ENCODE measurements at places on chromosomes 2 and 18.

- no peak for DNase-seq
These were observed 67.0 kb upstream of the OSR1 start for GRCh38 chr2:19425419-19425818.

GRCh38 chr2:200376513-200377354 lies 70.2 kb downstream of the SPATS2L start:
- DNase-seq, result no peak

DNA sequence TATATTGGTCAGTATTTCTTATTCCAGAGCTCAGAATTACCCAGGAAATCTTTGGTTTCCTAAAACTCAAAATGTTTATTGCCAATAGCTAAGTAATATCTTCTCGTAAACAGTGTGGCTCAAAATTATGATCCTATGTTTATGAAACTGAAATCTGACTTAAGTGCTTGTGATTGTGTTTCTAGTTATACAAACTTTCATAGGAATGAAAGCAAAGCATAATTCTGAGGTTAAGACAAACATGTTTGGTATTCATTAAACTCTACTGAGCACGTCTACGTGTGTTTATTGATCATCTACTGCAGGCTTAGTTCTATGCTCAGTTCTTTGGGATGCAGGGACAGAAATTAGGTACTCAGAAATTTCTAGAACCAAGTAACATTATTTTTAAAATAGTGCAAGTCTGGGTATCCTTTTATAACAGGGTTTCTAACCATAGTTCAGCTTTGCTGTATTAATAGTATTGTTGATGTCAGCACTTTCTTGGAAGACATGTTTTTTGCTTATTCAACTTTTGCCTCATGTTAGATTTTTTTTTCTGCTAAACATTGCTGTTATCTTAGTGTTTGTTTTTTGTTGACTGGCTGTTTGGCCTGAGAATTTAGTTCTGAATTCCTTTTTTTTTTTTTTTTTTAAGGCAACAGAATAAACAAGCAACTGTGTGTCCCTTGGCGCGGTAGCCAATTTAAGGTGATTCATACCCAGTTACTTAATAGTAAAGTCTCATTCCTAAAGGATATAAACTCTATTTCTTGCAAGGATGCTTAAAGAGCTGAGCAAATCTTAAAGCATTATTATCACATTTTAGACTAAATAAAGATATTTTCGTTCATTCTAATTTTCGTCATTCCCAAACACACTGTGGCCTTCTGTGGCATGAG lies 31.3 kb downstream of the PTPRM start:
- DNase-seq, result no peak

GRCh38 chr2:36713310-36713709 lies 16.8 kb downstream of the VIT start:
- DNase-seq, result no peak

- DNase-seq, result no peak
These were observed 223.7 kb downstream of the SLC4A3 start for GRCh38 chr2:219851169-219851568.

DNA sequence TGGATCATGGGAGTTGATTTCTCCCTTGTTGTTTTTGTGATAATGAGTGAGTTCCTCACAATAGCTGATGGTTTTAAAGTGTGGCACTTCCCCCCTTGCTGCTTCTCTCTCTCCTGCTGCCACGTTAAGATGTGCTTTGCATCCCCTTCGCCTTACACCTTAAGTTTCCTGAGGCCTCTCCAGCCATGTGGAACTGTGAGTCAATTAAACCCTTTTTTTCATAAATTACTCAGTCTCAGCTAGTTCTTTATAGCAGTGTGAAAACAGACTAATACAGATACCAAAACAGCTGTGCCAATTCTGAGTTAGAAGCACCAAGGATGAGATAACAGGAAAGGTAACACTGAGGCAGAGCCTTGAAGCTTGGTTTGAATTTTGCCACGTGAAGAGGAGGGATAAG lies 44.7 kb downstream of the ITSN2 start:
- DNase-seq, result peak; percentile 26

GRCh38 chr18:58241877-58242276 lies 197.9 kb downstream of the NEDD4L start:
- no peak for DNase-seq

GRCh38 chr2:11393711-11394236 lies 49.3 kb upstream of the ROCK2 start:
- DNase-seq, result no peak

DNA sequence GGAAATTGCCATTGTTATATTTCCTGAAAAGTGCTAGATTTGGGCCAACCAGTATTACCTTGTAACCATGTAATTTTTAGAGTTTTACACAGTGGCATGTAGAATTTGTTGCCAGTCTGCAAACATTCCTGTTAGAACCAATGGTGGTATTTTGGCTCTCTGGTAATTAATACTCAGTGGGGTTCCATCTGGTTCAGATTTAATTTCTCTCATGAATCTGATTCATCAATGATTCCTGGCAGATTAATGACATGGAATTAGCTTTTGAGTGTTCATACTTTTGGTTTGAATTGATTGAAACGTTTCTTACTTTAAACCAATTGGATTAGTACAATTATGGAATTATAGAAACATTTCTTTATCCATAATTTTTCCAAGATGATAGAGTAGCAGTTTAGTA lies 93.2 kb downstream of the MC4R start:
- DNase-seq, result no peak

DNA sequence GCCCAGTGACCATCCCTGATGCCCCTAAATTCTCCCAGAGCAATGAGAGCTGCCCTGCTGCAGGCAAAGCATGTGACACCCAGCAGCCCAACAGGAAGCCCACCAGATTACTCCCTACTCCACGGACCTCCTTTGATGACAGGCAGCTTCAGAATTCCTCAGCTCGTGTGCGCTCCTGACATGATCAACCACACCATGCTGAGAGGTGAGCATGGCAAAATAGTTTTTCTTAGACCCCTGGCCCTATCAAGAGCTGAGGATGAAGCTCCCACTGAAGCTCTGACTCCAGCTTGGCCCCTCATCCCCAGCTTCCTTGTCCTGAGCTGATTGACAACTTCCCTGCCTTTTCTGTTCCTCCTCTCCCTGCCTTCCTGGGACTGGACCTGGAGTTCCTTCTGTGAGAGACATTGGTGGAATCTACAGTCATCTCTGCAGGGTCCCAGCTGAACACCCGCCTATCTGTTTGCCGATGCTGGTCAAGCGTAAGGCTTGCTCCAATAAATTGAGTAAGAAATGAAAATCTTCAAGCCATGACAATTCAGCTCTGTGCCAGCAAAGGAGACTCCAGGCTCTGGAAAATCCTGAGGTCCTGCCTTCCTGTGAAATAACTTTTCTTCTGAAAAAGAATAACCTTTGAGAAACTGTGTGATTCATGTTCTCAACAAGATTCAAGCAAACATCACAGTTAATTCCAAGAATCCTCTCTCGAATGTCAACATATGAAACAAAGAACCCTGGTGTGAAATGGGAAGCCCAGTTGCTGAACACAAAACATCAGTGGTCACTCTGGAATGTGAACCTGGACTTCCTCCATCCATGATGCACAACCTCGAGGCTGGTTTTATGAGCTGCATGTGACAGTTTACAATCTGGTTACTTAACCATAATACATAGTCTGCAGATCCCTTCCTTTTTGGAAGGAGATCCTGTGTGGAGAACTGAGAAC lies 201.1 kb downstream of the SPP2 start:
- no peak for DNase-seq

DNA sequence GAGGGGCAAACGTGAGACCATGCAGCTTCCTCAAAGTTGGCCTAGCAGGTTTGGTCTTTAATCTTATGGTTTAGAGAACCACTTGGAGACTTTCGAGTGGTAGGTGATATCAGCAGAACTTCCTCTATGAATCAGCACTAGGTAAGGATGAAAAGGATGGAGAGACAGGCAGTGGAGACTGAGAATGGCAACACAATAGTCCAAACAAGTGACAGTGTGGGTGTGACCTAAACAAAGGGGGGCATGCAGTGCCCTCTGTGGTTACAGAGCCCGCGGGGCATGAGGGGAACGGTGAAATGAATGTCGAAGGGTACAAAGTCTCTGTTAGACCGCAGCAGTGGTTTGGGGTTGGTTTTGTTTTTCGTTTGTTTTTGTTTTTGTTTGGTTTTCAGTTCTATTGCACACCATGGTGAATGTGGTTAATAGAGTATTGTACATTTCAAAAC lies 143.9 kb downstream of the L3MBTL4 start:
- DNase-seq, result peak; percentile 26

DNA sequence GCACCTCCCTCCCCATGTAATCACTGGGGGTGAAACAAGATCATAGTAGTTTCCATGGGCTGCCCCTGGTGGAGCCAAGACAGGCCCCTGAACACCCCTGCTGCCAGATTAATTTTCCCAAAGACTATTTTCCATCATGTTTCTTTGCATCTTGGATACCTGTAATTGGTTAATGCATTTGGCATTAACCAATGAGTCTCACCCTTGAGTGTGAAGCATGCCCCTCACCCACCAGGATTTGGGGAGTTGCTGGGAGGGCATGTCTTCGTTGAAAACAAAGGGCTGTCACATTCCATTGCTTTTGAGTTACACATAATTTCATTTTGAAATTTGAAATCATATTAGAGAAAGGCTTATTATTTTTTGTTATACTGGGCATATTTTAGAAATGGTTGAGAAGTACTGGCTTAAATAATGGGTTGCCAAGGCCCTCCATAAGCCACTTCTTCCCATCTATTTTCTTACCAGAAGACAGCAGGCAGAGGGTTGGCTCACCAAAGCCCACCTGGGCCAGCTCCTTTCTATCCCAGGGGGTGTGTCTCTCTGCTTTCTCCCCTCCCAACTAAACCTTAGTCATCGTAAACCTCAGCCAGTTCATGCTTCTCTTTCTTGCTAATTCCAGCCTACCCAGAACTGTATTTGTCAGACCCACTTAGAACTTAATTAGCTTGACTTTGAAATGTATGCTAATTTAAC lies 51.8 kb downstream of the ATIC start:
- DNase-seq, result no peak

GRCh38 chr2:241344925-241345651 lies 11.0 kb upstream of the FARP2 start:
- DNase-seq, result no peak

- no peak for DNase-seq
These were observed 84.5 kb upstream of the TMEM247 start for GRCh38 chr2:46394649-46395510.
